Pulmonary artery endothelial cell (primary cell): ENCODE measurements at places on chromosomes 7 and 10.
A peak's percentile ranks its signal among the peaks of the same experiment; 100 is the strongest.

GRCh38 chr10:131816941-131817700 lies 83.7 kb upstream of the PPP2R2D start:
- DNase-seq: no peak

DNA sequence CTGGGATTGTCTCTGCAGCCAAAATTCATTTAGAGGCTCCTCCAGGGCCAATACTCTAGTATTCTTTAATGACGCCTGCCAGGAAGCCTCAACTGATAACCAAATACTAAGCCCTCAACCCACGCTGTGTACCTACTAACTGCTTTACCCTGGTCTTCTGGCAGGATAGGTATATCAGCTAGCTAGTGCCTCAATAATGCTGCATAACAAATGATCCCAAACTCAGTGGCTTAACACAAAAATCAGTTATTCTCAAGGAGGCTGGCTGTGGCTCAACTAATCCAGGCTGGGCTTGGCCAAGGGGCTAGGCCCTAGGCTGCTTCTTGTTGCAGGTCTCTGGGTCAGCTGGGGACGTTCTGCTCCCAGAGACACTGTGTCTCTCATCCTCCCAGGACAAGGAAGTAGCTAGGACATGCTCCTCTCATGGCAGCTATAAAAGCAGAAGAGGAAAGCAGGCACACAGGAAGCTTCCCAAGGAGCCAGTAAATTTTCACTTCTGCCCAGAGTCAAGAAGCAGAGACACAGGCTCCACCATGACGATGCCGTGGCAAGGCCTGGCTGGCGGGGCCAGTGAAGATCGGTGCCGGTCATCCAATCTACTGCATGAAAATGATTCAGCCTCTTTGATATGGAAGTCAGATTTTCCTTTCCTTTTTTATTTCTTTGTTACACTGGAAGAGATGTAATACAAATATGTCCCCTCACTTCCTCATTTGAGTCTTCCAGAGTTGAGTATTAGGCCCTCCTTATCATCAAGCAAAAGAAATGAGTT lies 28.6 kb upstream of the COL13A1 start:
- DNase-seq: no peak

DNA sequence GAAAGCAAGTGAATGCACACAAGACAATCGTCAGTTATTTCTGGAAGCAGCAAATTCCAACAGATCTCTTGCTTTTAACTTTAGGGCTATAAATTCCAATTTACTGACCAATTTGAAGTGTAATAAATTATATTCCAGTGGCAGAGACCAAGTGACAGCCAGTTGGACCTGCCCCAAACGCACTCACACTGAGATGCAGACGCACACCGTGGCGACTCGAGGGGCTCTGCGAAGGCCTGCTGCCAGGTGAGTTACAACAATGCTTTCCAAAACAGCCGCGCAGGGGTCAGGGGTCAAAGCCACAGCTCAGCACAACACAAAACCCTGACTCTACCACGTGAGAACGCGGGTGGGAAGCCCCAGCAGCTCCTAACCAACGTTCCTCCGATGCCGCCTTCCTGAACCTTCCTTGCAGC lies 97.4 kb downstream of the ZRANB1 start:
- DNase-seq: no peak

- DNase-seq: no peak
Measured at GRCh38 chr7:121286742-121287734, 41.8 kb upstream of the WNT16 start.

DNA sequence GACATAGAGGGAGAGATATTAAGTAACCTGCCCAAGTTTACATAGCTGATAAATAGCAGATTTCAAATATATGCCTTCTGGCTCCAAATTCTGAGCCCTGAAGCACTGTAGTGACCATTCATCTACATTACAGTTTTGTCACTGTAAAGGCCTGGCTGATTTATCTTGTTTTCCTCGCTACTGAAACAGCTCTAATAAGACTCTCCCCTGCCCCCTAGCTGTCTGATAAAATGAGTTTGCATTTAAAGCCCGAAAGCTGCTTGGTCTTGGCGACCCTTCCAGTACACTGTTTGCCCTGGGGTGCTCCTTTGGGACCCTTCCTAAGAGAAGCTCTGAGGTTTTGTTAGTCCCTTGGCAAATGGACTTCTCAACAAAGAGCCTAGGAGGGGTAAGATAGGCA lies 59.7 kb upstream of the RAB11FIP2 start:
- no peak for DNase-seq

- DNase-seq: no peak
Measured at GRCh38 chr7:157306846-157307838, 29.7 kb upstream of the DNAJB6 start.

DNA sequence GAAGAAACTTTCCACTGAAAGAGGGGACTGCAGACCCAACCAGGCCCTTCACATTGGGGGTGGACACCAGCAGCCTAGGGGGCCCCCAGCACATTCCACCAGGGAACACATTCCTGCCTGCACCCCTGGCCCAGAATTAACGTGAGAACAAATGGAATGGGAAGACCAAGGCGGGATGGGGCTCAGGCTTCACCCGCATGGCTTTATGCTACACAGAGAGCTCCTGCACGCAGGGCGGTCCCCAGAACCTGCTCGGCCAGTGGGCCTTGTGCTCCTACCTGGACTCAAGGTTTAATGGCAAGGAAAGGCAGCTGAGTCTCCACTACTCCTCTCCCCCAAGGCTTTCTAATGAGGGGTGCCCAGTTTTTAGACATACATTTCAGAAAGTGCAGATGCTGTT lies 146.3 kb upstream of the GPR26 start:
- no peak for DNase-seq

GRCh38 chr10:497898-498451 lies 191.5 kb downstream of the DIP2C start:
- DNase-seq: no peak

GRCh38 chr10:106959521-106959920 lies 205.0 kb downstream of the SORCS1 start:
- DNase-seq: no peak

GRCh38 chr7:30348083-30348560 lies 63.7 kb downstream of the ZNRF2 start:
- DNase-seq: peak; percentile 29

- no peak for DNase-seq
Measured at GRCh38 chr7:5452937-5453540, 29.4 kb upstream of the TNRC18 start.
